Right renal pelvis (tissue), 4 donors: ENCODE measurements at places on chromosomes 4 and X. TPM values are rescaled to one million over a fixed set of nuclear protein-coding genes. Genes with fewer than 3 reads are reported as not detected.

Gene ATP1B4
- polyA plus RNA-seq, result not detected

Gene CXCL8
- 0.39 TPM for polyA plus RNA-seq

Gene RPS6KA6
- polyA plus RNA-seq, result 22.4 TPM

Gene TCP11X2
- 0.58 TPM for polyA plus RNA-seq
